ENCODE measurements at places on chromosomes 7 and 10.

DNA sequence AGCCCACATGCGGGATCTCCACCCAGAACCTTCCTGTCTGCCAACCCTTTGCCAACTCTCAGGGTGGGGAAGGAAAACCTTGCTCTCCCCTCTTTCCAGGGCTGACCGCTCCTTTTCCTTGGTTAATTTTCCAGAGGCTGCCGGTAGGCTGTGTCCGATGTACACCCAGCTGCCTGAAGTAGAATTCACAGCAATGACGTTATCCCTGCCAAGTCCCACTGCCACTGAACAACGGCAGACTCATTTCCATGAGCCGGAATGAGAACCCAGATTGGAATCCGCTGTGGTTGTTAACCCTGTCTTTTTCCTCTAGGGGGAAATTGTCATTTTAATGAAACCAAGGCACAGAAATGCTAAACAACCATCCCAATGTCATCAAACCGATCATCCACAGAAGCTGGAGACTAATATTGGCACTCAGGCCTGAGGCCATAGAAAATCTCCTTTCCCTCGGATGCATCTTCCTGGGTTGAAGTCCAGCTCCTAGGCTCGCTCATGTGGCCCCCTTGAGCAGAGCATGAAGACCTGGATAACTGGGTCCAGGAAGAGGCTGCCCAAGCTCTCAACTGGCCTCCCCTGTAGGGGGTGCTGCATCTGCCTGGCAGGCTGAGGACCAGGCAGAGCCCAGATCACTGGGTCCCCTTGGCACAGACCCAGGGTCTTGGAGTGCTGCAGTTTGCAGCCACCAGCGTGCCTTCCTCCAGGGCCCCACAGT is 30.4 kb downstream of the KLRG2 start:
- DNase-seq: no peak

DNA sequence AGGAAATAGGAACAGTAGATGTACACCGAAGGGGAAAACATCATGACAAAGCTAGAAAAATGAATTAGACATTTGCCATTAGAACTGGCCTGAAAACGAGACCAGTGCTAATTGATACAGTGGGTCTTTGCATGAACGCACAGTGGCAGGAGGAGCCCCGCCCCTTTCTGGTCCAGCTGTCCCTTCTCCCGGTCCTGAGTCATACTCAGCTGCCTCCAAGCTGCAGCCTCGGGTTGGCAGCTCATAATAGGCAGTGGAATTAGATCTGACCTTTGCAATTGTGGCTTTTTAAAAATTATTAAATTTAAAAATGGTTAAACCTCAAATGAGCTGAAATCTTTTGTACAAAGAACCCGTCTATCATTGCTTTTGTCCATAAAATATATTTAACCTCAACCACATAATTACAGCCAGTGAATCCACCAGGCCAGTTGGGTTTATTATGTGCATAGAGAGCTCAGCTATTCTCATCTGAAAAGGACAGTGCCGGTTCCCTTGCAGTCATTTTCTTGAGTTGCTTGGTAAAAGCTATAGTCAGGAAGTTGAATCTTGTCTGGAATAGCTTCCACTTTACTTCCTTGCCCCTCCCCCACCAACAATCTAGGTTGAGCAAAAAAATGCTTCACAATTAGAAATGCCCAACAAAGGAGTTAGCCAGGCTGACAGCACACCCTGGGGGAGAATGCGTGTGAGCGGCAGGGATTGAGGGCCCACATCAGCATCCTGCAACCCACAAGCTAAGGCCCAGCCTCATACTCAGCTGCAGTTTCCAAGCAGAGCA is 147.1 kb downstream of the BUB3 start:
- no peak for DNase-seq

DNA sequence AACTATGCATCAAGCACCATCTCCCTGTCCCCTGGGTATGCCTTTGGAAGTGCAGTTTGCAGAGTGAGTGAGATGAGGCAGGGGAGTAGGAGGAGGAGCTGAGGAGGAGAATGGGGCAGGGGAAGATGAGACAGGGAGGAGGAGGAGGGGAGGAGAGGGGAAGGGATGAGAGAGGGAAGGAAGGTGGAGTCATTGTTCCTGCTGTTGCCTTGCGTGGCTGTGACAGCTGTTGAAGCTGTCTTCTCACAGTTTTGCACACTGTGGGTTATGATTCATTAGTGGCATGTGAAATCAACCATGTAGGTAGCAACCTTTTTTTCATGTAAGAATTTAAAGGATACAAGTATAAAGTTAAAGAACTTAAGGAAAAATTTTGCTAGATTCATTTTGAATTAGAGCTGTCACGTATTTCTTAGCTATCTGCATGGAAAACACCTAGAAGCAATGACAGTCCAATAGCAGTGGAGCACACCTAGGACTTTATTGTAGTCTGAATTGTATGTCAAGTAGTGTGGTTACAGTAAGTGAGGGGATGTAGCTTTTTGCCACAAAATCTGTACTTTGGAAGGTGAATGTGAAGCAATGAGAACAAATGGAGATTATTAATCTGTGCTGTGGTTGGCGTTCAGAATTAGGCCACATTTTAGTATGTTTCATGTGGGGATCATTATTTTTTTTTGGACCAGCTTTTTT is 21.7 kb downstream of the CCM2 start:
- no peak for DNase-seq

DNA sequence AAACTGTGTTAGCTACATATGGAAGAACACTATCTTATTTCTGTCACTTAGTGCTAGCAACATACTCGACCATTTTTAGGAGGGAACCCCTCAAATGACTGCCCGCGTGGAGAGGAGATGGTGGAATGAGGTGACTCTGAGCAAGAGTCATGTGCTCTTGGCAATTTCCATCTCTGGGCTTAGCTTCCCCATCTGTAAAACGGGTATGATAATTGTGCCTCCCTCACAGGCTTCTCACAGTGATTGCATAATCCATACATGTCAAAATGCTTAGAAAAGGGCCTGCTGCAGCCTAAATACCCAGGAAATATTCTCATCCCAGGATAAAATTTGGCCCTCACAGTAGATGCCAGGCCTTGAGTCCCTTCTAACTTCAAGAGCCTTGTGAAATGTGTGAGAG is 86.6 kb downstream of the WDFY4 start:
- DNase-seq: no peak

- DNase-seq: no peak
Observed at GRCh38 chr10:17026686-17027485, 102.7 kb downstream of the CUBN start.

Data from left lung (tissue), 14 donors.